ENCODE measurements at places on chromosomes 12 and 14.

DNA sequence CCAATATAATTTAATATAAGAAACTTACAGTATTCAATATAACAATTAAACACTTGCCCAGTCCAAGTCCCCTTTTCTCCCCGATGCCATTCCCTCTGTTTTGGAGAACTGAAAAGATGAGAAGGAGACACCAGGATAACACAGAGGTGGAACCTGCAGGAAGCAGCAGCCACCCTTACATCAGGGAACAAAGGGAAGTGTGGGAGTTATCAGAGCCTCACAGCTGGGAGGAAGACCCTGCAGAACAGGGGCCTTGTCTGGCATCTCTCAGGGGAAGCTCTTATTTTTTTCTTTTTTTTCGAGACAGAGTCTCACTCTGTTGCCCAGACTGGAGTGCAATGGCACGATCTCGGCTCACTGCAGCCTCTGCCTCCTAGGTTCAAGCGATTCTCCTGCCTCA, 52.6 kb downstream of the CALM1 start:
- DNase-seq, result no peak

DNA sequence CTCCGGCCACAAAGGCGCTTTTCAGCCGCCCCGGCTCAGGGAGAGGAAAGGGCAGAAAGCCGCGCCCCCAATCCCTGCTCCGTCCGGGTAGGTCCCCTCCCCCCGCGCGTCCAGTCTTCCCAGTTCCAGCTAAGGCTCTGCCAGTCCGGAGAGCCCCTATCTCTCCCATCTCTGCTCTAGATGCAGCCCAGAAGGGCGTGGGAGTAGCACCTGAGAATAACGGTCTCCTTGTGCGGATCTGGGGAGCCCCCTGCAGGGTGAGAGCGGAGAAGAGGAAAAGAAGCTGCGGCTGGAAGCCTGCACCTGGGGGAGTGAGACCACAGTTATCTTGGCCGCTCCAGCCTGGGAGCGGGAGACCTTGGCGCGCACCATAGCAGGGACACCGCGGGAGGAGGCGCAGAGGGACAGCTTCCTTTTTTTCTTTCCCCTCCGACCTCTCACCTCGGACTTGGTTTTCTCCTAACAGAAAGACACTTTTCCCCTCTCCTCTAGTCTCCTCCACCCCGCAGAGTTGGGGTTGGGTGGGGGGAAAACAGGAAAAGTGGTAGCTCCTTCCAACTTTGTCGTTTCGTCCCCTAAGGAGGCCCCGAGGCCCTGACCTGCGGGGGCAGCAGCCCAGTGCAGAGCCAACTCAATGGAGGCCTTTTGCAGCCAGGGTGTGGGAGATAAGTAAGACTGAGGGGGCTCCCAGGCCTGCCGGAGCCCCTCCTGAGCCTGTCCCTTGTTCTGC, 2.4 kb downstream of the DHH start:
- DNase-seq, result peak; percentile 58

- no peak for DNase-seq
These were observed 193.6 kb downstream of the MSRB3 start for GRCh38 chr12:65472079-65472478.

DNA sequence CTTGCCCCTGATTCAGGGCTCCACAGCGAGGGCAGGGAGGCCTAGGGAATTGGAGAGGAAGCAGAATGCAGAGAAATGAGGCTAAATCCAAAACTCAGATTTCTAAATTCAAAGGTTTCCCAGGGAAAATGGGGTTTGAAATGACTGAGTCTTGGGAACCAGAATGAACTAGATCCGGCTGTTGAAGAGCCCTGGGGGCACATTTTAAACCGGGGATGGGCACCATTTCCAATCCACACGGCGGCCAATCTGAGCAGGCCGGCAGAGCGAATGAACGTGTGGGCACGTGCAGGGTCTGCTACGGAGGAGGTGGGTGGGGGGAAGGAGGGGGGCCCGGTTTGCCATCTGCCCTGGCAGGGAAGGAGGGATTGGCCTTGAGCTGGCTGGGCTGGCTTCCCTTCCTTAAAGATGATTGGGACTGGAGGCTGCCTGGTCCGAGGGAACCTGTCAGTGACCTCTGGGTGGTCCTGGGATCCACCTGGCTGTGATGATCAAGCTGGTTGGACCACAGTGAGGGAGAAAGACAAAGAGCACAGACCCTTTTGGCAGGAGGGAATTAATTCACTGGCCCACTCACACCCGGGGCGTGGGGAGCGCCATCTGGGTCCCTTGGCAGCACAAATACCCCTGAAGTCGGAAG, 161.0 kb downstream of the RBM19 start:
- no peak for DNase-seq

GRCh38 chr12:116306968-116307367, 29.5 kb upstream of the MED13L start:
- no peak for DNase-seq

Data from suppressor macrophage (primary cell).